ENCODE measurements at places on chromosomes 5 and 9.
A peak's percentile ranks its signal among the peaks of the same experiment; 100 is the strongest.

DNA sequence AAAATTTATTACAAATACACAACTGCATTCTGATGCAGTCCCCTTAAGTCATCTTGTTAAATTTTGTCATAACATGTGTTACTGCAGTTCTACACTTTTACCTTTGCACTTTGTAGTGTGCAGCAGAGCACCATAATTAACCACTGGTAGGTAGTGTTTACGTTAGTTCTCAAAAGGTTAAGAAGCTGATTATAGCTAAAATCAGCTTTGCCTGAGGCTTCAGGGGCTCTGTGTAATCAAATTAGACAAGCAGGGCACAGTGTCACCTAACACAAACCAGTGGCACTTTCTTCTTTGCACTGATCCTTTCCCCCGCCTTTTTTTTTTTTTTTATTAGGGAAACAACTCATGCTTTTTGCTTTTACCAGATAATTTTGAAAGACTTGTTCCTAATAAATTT lies 26.1 kb downstream of the POU5F2 start:
- DNase-seq: no peak

DNA sequence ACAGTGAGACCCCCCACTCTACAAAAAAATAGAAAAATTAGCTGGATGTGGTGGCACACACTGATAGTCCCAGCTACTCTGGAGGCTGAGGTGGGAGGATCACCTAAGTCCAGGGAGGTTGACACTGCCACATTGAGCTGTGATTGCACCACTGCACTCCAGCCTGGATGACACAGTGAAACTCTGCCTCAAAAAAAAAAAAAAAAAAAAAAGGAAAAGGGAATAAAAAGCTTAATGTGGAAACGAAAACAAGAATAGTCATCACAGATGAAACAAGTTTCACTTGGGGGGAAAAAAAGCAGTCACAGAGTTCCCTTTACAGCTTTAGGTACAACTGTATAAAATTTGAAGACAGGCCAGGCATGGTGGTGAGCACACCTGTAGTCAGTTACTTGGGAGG lies 84.2 kb downstream of the FNBP1 start:
- DNase-seq: no peak

DNA sequence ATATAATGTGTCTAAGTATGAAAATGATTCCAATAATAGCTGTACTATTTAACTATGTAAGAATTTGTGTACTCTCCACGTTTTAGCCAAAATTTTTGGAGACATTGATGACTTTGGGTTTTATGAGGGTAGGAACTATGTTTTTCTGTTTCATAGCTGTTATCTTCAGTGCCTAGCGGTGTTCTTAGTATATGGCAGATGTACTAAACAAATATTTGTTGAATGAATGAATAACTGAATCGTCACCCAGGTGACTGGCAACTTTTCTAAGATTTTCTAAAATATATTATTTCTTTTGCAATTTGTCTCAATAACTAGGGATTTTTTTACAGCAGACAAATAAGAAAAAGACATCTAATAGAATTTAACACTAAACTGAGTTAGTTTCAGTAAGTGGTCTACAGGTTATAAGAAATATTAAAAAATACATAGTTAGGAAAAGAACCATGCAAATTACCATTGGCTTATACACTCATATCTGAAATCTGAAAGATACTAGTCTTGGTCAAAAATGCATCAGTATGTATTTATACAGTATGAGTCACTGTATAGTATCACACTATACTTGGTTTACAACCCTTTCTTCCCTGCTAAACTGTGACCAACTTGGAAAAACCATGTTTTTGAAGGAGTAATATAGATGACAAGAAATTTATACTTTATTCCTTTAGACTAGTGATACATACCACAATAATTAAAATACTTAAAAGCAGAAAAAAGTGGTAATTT lies 10.5 kb upstream of the ERCC6L2 start:
- no peak for DNase-seq

DNA sequence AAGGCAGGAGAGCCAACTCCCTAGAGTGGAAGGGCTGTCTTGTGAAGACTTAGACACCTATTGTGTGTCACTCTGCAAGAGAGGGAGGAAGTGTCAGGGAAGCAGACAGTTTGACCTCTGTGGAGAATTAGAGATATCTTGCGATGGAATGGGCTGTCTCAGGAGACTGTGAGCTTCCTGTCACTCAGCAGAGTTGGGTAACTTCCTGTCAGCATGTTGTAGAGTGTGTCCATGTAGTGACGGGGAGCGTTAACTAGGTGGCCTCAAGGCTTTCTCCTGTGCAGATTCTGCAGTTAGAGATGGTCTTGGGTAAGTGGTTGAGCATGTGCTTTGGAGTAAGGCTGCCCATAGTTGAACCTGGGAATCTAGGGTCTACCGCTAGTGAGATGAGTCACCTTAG lies 136.5 kb downstream of the KIF4B start:
- no peak for DNase-seq

DNA sequence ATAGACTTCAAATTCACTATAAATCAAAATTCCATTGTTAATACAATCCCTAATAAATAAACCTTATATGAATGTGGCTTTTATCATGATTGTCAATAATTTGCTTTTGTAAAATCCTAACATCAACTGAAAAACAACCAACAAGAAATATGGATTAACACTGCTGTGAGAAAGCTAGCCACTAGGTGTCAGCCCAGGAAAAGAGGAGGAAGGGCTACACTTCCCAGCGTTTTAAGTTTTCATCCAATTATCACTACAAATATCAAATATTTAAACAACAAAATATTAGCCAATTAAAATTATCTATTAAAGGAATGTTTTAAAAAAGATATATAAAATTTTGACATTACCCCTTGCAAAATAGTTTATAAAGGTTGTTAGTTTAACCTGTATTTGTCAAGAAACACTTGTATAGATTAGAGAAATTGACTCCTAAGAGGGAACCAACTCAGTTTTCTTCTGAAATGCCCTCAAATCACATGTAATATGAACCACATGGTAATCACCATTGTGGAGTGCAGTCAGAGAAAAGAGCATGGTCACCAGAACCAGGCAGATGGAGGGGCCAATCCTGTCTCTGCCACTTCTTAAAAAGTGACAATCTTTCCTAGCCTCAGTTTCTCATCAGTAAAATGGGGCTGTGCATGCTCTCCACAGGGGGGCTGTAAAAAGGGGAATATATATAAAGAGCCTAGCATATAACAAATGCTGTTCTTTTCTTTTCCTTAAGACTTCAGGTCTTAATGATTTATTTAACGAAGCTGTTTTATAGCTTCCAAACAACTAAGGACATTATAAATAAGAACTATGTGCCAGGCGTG lies 188.2 kb downstream of the CRB2 start:
- peak; percentile 28 for DNase-seq

DNA sequence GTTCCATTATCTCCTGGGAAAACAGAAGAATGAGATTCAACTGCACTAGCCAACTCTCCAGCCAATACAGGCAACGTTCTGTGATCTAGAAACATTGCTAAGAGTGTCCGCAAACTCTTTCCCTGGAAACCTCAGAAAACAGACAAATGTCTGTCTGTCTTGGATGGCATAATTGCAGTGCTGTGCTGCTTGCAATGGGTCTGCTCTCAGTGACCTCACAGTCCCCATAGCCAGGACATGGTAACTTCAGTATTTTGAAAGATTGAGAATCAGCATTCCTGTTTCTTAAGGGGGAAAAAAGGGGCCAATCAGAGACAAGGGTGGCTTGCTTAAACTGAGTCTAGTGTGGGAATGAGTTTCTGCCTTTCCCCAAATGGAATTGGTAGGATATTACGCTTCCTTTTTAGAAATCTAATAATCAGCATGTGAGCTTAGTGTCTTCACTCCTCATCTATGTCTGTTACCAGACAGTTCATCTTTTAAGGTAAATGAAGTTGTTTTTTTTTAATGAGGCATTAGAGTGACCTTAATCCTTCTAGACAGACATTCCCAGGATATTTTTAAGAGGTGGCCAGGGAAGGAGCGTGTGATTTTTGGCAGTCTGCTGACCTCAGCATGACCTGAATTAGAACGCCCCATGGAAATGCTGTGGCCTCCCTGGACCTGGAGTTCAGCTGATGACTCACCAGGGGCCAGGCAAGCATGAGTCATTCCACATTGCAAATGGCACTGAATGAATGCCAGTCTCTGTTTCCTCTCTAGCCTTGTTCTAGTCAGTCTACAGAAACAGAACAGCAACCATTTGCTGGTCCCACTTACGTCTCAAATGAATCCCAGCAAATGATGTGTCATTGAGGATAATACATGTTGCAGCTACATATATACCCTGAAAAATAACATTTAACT lies 210.2 kb upstream of the ACTBL2 start:
- DNase-seq: no peak

- no peak for DNase-seq
Observed at GRCh38 chr5:117889596-117889995, 1098.8 kb downstream of the DTWD2 start.

DNA sequence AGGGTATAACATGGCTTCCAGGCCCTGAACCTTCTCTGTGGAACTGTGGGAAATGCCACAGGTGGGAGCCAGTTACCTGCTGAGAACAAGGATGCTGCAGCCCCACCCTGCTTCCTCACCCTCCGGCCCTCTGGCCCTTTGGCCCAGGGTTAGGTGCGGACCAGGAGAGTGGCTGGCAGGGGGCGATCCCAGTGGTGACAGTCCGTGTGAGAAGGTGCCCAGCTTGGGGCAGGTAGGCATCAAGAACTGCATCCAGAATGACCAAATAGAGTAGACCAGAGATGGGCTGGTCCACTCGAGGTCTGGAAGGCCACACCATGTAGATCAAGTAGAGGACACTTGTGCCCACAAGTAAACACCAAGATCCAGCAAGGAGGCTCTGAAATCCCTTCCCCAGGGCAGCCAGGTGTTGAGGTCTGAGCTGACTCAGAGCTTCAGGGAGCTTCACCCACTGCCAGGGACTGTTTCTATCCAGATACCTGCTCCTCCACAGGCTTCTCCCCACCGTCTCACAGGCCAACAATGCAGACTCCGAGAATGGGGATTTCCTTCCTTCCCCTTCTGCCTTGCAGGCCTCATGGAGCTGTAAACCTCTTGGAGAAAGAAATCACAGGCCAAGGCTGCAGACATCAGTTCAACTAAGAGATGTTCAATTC lies 61.4 kb upstream of the ZSWIM6 start:
- no peak for DNase-seq

- no peak for DNase-seq
Observed at GRCh38 chr9:69500896-69501295, 171.3 kb downstream of the APBA1 start.

GRCh38 chr9:111438541-111439235 lies 45.5 kb downstream of the ECPAS start:
- DNase-seq: no peak

DNA sequence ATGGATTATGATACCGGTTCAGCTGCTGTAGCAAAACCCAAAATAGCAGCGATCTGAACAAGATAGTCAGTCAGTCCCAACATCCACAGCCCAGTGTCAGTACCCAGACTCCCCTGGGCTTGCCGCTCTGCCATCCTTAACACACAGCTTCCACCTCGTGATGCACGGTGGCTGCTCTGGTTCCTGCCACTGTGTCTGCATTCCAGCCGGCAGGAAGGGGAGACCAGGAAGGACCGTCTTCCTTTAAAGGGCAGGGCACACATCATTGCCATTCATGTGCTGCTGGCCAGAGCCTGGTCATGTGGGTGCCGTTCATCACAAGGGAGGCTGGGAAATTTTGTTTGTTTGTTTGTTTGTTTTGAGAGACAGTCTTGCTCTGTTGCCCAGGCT lies 131.0 kb upstream of the IER5L start:
- DNase-seq: no peak

- DNase-seq: no peak
Observed at GRCh38 chr5:125559296-125559695, 812.9 kb upstream of the ZNF608 start.

DNA sequence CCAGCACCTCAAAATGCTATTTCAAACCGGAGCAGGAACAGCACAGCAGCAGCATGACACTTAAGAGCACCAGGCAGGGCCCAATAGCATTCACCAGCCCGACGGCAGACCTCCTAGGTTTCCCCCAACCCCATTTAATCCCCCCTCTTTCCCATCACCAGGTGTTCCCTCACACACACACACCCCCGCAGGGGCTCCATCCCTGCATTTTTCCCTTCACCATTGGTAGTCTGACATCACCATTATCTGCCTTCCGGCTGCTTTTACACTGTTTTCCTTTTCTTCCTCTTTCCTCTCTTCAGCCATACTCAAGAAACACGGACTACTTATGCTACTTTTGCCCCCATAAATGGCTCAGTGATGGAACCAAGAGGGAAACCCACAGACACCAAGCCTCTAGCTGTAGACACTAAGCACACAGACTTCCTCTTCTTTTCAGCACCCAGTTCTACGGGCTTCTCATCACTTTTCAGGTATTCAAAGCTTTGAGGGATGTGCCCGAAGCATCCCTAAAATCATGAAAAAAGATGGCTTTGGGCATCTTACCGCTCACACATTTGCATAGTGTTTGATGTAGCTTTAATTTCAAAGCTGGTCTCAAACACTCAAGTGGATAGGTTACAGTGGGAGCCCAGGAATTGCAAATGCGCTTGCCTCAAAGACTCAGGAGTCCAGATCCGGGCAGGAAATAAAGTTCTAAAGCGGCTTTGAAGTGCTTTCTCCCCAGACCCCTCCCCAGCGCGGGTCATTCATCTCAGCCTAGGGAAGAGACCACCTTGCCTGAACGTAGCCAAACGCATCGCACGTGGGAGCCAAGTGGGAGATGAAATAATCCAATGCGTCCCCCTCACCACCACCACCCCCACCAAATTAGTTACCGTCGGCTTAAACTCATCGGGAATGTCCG lies 141.5 kb downstream of the TSSK1B start:
- no peak for DNase-seq

GRCh38 chr5:15693933-15694332 lies 194.0 kb downstream of the FBXL7 start:
- DNase-seq: no peak

DNA sequence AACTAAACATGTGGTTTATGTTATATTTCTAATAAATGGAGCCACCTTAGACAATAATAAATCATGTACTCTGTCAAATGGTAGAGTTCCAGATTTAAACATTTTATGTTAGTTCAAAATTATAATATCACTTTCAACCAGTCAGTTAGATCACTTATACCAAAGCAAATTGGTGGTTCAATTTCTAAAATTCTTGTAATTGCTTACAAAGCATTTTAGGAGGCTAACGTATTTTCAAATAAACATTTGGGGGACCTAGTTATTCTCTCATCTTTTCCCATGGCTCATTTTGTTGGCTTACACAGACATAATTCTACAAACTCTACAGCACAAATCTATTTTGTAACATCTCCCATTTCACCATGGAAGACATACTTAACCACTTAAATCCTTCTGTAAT lies 39.9 kb downstream of the EDIL3 start:
- no peak for DNase-seq

DNA sequence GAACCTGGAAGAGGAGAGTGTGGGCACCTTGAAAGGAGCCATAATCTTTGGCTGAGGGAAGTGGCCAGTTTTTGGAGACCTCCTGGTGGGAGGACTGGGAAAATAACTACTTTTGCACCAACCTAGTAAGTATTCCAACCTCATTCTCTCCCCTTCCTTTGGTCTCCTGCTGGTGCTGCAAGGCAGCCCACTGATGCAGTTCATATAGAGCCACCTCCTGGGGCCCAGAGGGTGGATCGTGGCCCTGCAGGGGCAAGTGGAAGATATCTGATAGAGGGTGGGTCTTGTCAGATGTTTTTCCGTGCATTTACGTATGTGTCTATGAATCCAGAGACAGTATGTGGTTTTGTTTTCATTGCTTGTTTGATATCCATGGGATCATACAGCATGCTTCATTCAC lies 172.8 kb upstream of the PITX1 start:
- no peak for DNase-seq

Measured in CD4-positive, alpha-beta T cell treated with Interleukin-15 for 4 hours (primary cell).